ENCODE measurements at places on chromosomes 12 and 14. TPM values are rescaled to one million over a fixed set of nuclear protein-coding genes. Genes with fewer than 3 reads are reported as not detected.

GRCh38 chr14:93318927-93319326 is 13.9 kb downstream of the BTBD7 start:
- no peaks in the 10 kb centered on the region for H3K4me1 ChIP-seq
- H3K4me3 ChIP-seq: no peak overlapping the region
- DNase-seq: no peak
- H3K27ac ChIP-seq: no peak overlapping the region
- H3K27me3 ChIP-seq: no peaks in the 10 kb centered on the region
- no peaks in the 10 kb centered on the region for H3K36me3 ChIP-seq

- H3K4me1 ChIP-seq: no peaks in the 10 kb centered on the region
- no peak for DNase-seq
- H3K27me3 ChIP-seq: no peaks in the 10 kb centered on the region
- H3K36me3 ChIP-seq: no peaks in the 10 kb centered on the region
- H3K27ac ChIP-seq: no peak overlapping the region
Observed at GRCh38 chr14:53401646-53402045, 248.5 kb upstream of the DDHD1 start.

The OR6C2 gene
- total RNA-seq: 0.12 TPM

- H3K4me1 ChIP-seq: peaks cover 21% of the 10 kb centered on the region
- H3K4me3 ChIP-seq: no peak overlapping the region
- no peaks in the 10 kb centered on the region for H3K27me3 ChIP-seq
- no peaks in the 10 kb centered on the region for H3K36me3 ChIP-seq
- DNase-seq: no peak
- H3K27ac ChIP-seq: no peak overlapping the region
Observed at GRCh38 chr12:68375756-68376695, 43.9 kb upstream of the MDM1 start.

DNA sequence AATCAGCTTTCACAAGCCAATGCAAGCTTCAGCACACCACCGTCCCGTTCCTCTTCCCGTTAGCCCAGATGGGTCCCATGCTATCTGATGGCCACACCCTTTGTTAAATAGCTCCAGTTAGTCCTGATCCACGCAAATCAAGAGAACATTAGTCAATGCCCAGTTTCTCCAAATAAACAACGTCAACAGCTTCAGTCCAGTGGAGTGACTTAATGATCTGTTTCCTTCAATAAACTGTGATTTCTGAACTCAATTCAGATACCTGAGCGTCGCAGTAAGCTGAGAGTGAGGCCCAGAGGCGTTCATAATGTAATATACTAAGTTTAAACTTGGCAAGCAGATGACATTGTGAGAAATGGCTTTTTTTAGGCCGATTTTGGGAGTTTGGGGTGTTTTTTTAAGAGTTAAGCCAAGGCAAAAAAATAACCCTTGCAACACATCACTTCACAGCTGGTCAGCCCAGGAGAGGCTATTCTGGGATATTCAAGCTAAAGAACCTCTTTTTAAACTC is 112.3 kb downstream of the ZFP36L1 start:
- H3K4me3 ChIP-seq: no peak overlapping the region
- DNase-seq: no peak
- H3K27ac ChIP-seq: peak overlapping the region; percentile 43
- no peaks in the 10 kb centered on the region for H3K36me3 ChIP-seq
- H3K4me1 ChIP-seq: peaks cover 26% of the 10 kb centered on the region

The NFATC4 gene
- total RNA-seq: 53.5 TPM

GRCh38 chr14:92425101-92425500 is 88.5 kb upstream of the RIN3 start:
- no peak for DNase-seq
- no peaks in the 10 kb centered on the region for H3K27me3 ChIP-seq
- H3K27ac ChIP-seq: no peak overlapping the region
- H3K4me3 ChIP-seq: no peak overlapping the region

The LRCOL1 gene
- total RNA-seq: 0.81 TPM

GRCh38 chr14:79947440-79948054 is 263.8 kb downstream of the DIO2 start:
- no peak for DNase-seq
- H3K27ac ChIP-seq: no peak overlapping the region
- no peak overlapping the region for H3K4me3 ChIP-seq

GRCh38 chr12:26062566-26062965 is 62.3 kb downstream of the BHLHE41 start:
- no peak for DNase-seq
- H3K4me1 ChIP-seq: no peaks in the 10 kb centered on the region
